Stimulated activated CD4-positive, alpha-beta T cell treated with anti-CD3 and anti-CD28 coated beads, Interleukin-15, amount 100 ng/mL, for 48 hours (primary cell): ENCODE measurements at places on chromosomes 6 and 20.
A peak's percentile ranks its signal among the peaks of the same experiment; 100 is the strongest.

DNA sequence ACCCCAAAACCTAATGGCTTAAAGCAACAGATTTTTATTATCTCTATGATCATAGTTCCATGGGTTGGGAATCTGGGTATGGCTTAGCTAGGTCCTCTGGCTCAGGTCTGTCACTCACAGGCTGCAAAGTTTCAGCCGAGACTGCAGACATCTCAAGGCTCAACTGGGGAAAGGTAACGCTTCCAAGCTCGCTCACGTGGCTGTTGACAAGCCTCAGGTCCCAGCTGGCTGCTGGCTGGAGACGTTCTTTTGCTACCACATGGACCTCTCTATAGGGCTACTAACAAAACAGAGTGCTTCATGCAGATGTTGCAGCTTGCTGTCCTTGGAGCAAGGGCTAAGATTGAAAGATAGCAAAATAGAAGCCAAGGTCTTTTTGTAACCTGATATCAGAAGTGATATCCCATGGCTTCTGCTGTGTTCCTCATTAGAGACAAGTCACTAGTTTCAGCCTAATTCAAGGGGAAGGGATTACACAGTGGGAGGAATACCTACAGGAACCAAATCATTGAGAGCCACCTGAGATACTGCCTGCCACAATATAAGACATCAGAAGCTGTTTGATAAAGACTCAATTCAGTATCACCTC is 6.6 kb downstream of the HTR1E start:
- DNase-seq: no peak

DNA sequence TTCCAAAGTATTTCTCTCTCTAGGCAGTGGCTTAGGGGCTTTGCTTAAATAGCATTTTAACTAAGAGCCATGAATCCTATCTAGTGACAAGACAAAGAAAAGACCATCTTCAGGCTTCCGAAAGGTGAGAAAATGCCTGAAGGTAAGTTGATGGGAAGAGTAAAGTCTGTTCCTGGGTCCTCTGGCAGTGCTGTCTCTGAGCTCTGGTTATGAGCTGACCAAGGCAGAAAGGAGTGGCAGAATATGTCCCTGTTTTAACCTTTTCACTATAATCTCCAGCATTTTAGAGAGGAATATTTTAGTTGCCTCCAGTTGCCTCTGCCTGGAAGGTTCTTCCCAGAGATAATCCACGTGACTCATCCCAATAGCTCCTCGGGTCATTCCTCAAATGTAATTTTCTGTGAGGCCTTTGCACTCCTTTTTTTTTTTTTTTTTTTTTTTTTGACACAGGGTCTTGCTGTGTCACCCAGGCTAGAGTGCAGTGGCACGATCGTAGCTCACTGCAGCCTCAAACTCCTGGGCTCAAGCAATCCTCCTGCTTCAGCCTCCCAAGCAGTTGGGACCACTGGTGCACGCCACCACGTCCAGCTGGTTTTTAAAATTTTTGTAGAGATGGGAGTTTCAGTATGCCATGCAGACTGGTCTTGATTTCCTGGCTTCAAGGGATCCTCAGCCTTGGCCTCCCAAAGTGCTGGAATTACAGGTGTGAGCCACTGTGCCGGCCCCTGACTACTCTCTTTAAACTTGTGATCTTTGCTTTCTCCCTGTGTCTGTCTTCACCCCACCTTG is 3.7 kb upstream of the ARMH2 start:
- no peak for DNase-seq

GRCh38 chr6:4776493-4777393 is 539 bp downstream of the CDYL start:
- DNase-seq: no peak

GRCh38 chr6:80091506-80091905 is 15.0 kb upstream of the BCKDHB start:
- DNase-seq: no peak

GRCh38 chr6:31202259-31203166 is 32.0 kb upstream of the POU5F1 start:
- DNase-seq: no peak

- no peak for DNase-seq
These were observed 101.7 kb upstream of the IYD start for GRCh38 chr6:150266963-150267685.

- DNase-seq: no peak
These were observed 83.2 kb downstream of the DLL1 start for GRCh38 chr6:170207586-170208181.

DNA sequence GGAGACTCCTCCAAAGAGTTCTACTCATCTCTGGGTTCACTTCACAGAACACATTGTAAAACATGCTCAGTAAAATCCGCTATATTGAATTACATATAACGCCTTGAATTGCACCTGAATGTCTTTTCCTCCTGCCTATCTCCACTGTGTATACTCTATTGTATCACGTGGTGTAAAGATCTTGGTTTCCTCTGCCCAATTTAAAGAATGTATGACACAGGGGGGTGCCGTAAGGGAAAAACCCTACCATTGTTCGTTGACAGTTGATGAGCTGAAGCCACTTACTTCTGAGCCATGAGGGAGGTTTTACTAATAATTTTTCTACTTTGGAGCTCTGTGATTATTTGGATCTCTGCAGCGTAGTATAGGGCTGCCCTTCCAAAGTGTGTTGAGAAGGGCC is 6.0 kb downstream of the ASF1A start:
- DNase-seq: no peak

- no peak for DNase-seq
These were observed 18.4 kb upstream of the RBM38 start for GRCh38 chr20:57372581-57373350.

DNA sequence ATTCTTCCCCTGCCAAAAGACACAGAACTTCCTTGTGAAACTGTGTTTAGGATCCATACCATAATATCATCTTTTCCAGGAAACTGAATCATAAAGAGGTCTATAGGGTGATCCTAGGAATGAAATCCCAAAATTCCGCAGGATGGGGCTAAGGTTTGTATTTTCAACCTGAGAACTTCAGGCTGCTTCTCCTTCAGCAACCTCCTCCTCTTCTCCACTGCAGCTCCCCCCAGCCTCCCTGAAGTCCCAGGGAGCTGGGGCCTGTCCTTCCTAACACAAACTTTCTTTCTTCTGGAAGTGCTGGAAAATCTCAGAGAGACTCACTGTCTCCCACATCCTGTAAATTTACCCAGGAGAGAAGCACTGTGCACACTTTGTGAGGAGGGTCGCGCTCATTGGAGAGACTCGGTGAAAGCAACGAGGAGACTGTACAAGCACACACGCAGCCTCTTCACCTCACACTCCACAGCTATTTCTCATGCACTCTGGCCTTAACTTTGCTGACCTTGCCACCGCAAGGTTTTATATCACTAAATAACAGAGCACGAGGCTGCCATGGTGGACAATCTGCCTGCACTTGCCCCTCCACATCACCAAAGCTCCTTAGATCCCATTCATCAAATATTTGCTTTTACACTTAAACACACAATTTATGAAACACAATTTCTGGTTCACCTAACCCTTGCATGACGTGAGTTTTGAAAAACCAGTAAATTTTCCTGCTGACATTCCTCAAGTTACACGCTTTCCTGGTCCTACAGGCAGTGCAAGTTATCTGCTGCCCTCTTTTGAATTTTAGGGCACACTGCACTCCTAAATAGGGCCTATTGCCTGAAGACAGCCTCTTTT is 14.3 kb downstream of the ID4 start:
- DNase-seq: no peak

DNA sequence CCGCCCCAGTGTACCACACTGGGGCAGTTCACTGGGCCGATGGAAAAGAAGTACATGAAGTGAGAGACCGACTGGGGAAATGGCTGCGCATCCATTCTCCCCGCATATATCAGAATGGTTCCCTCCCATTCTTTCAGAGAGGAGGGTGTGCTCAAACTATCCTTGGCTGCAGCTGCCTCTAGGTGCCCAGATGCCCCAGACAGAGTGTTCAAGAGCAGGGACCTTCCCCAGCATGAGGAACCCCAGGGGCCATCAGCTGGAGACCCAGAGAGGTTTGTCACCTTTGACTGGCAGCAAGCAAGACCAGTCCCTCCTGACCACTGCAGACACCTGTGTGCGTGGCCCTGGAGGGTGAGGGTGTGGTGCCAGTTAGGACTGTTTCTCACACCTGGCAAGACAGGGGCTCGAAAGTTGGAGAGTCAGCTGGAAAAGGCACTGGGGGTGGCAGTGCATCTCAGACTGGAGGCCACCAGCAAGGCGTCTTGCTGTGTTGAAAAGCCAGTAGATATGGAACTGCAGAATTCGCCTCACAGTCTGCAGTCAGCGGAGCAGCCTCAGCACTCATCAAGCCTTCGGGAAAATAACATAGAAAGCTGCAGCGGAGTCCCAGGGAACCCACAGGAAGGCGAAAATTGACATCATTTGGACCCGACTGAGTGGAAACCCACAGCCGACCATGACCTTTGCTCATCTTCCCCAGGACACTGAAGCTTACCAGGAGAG is 76.7 kb downstream of the GPR6 start:
- no peak for DNase-seq

GRCh38 chr20:47133809-47134456 is 222.6 kb downstream of the ZMYND8 start:
- DNase-seq: no peak

- DNase-seq: peak; percentile 56
These were observed 95.1 kb upstream of the OLIG3 start for GRCh38 chr6:137589067-137589848.

GRCh38 chr6:81818901-81819361 is 66.5 kb upstream of the TENT5A start:
- no peak for DNase-seq

- DNase-seq: no peak
These were observed 58.4 kb upstream of the IER3 start for GRCh38 chr6:30802731-30803130.

- DNase-seq: no peak
These were observed 388.8 kb downstream of the RNGTT start for GRCh38 chr6:88574651-88575050.
